ENCODE measurements at places on chromosomes 4 and X.

DNA sequence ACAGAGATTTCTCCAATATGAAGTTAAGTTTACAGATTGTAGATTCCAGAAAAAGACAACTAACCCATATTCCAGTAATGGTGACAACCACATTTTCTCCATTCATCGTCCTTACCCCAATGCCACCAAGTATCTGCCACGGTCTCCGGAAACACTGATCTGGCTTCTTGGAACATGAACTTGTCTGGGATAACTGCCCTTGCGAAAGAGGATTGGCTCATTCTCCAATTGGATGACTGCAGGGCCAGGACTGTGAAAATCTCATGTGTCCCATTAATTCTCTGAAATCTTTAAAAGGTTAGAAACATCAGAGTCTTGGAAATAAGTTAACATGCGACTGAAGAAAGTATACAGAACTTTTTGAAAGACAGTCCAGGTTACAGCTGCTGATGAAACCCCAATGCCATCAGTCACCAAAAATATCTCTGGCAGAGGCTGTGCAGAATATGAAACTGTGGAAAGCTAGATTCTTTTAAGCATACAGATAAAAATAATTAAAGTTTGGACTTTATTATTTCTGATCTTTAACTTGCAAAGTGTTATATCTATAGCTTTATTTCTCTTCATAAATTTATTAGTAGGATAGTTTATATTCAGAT lies 496.9 kb downstream of the PPARGC1A start:
- DNase-seq, result no peak

DNA sequence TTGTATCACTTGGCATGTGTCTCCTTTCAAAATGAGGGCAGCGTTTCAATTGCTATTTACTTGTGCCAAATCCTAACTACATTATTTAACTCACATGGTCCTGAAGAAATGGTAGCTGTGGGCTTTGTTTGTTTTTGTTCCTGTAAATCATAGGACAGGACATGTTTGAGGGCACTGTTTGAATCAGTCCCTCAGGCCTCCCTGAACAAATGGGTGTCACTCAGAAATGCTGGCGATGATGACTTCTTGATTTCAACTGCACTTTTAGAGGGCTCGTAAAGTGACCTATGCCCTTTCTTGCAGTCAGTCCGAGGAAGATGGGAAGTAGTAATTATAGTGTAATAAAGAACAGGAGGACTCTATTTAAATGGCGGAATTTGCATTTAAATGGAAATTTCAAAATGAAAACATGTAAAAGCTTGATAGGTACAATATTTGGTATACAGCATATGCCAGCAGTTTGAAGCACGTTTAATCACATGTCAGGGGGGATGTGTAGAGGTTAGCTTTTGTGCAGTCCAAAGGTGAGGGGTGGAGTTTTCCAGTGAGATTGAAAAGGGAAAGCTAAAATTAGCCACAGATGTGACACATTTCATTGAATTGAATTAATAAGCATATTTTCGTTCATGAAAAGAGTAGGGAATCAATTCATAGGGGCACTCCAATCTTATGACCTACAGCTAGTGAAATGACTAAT lies 1958.7 kb upstream of the IGFBP7 start:
- no peak for DNase-seq

DNA sequence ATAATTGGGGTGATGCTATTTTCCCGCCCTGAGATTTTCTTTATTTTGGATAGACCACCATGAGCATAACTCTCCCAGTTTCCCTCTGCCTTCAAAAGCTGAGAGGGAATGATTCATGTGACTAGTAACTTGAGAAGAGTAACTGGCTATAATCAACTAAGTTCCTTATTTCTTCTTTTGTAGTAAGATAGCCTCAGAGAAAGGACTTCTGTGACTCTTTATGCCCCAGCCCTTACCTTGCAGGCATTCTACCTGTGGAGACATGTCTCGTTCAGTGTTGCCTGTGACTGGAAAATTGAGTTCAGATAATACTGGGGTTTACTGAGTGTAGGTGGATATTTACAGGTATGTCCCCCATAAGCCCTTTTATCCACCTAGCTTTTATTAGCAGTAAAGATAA lies 715.4 kb upstream of the HS3ST1 start:
- DNase-seq, result no peak

DNA sequence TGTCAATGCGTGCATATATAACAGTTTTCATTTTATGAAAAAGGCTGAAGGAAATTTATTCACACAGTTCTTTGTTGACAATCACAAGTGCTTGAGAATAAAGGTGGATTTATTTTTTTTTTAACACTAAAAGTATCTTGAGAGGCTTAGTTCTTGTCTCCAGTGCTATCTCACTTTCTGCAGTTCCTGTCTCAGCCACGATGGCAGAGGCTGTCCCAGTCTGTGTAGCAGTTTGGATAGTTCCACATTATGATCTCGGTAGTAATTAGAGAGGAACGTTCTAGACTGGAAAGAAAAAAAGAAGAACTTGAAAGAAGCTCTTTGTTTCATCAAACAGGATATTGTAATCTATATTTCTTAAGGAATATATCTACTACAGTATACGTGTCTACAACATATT lies 229.0 kb downstream of the UGT8 start:
- no peak for DNase-seq

- no peak for DNase-seq
Observed at GRCh38 chrX:149541521-149542047, 772 bp downstream of the EOLA1 start.

DNA sequence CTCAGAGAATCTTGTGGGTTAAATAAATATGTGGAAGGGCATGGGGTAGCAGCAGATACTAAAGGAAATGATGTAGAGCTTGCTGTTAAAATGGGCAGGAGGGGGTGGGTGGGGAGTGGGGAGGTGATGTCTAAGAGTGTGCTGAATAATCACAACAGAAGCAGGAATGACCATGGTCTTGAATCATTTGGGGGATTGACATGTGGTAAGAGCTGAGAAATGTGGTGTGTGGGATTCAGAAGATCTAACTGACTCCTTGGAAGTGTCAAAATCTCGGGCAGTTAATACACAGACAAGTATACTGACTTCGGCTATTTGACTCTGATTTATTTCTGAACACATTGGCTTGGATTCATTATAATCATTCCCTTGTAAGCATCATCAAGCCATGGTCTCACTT lies 6.8 kb downstream of the VGLL1 start:
- no peak for DNase-seq

DNA sequence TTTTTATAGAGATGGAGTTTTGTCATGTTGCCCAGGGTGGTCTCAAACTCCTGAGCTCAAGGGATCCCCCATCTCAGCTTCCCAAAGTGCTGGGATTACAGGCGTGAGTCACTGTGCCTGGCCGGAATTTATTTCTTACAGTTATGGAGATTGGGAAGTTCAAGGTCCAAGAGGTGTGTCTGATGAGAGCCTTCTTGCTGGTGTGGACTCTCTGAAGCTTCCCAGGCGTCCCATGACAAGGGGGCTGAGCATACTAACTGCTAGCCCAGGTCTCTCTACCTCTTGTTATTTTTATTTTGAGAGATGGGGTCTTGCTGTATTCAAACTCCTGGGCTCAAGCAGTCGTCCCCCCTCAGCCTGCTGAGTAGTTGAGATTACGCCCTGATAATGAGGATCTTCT lies 2.9 kb upstream of the NSD2 start:
- DNase-seq, result no peak
